ENCODE measurements at places on chromosomes 6 and 20. TPM values are rescaled to one million over a fixed set of nuclear protein-coding genes. Genes with fewer than 3 reads are reported as not detected.

DNA sequence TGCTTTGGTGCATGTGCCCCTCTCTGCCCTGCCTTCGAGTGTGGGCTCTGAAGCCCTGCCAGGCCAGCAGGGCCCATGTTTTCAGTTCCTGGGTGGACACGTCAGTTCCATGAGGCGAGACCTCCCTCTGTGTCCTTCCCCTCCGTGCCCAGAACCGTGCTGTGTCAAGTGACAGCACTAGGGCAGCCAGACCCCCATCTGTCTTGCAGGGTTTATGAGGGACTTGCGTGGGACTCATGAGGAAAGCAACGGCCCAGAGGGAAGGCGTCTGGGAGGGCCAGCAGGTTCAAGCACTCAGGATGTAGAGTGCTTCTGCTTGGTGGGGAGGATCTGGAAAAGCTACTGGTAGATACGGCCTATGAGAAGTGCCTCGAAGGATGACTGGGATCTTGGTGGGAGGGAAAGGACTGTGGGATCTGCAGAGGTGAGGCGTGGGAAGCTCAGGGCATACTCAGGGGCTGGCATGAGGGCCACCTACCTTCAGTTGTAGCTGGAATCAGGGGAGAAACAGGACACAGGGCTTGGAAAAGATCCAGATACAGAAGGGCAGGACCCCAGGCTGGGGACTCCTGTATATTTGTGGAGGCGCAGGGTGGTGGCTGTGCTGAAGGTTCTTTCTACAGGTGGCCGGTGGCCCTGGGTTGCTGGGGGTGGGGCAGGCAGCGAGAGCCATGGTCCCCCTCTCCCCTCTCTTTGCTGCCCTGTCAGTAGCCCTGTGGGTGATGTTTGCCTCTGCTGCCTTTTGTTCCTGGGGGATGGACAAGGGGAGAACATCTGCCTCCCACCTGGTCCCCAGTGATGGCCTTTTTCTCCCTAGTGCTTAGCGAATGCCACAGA lies 5.5 kb downstream of the NPEPL1 start:
- no peak for DNase-seq

- no peak for DNase-seq
Observed at GRCh38 chr20:58219342-58219700, 9.1 kb downstream of the ANKRD60 start.

- no peak for DNase-seq
Observed at GRCh38 chr20:50980071-50980681, 21.6 kb downstream of the MOCS3 start.

GRCh38 chr20:59988141-59988540 lies 29.9 kb downstream of the CDH26 start:
- DNase-seq = peak; percentile 5

DNA sequence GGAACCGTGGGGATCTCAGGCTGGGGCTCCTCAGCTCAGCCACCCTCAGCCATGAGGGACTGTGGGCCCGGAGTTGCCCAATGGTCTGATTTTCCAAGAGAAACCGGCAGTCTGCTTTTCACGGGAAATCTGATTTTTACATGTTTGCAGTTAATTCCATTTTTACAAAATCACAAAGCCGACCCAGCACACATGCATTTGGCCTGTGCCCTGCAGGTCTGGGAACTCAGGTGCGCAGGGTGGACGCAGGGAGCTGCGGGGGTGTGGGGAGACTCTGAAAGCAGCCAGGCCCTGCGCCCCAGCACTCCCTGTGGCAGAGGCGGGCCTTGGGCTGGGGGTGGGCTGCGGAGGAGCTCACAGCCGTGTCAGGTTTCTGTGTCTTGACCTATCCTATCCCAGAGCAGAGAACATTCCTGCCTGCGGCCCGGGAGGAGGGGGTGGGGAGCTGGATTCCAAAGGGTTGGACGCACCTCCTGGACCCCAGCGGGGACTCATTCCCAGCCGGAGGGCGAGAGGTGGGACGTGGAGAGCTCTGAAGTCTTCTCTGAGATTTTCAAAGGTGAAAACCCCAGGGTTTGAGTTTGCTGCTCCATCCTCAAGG lies 60.6 kb downstream of the ADNP start:
- DNase-seq = no peak

Gene NMBR
- not detected for total RNA-seq

Gene AVP
- total RNA-seq = not detected

Gene RBPJL
- total RNA-seq = not detected

Gene SLC32A1
- not detected for total RNA-seq

All from activated CD8-positive, alpha-beta T cell treated with anti-CD3 and anti-CD28 coated beads, Interleukin-2, amount 10 ng/mL, durations not matched to agents 7 days and 5 days (primary cell).